Activated T-helper 1 cell treated with anti-CD3 and anti-CD28 coated beads, Interleukin-2, amount 50 U/mL, for 16 hours (primary cell): ENCODE measurements at places on chromosomes 12 and 14.

DNA sequence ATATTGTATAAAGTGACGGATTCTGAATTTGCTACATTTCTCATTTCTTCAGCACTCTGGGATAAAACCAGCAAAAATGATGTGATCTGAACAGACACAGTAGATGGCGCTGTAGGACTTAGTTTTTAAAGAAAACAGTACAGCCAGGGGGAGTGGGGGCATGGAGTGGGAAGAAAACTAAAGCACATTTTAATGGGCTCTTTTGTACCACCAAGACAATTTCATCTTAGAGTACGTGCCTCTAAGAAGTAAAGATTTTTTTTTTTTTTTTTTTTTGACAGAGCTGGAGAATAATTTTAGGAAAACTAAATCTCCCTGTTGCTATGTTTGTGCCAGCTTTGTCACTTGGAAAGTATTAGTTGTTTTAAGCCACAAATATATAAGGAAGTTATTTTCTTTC, 124.4 kb downstream of the RAD51B start:
- no peak for DNase-seq

- no peak for DNase-seq
These were observed 17.7 kb downstream of the SLC4A8 start for GRCh38 chr12:51442324-51442723.

DNA sequence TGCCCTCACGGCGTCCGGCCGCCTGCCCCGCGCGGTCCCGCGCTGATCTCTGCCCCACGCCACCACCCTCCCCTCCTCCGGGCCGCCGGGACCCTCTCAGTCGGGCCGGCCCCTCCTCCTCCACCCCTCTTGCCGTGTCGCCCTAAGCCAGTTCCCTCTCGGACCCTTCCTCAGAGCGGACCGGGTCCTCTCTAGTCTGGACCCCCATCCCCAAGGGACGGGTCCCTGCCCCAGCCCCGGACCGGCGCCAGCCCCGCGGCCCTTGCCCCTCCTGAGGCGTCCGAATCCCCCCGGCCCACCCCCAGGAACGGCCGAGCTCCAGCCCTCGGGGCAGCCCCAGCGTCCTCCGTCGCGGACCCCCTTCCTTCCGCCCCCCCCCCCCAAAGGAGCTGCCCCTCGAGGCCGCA, 485 bp downstream of the PPP4R4 start:
- DNase-seq: no peak

GRCh38 chr14:92502541-92503286, 10.9 kb upstream of the RIN3 start:
- DNase-seq: no peak

GRCh38 chr12:31517994-31518393, 72.9 kb downstream of the DENND5B start:
- no peak for DNase-seq

GRCh38 chr12:67747869-67748742, 99.6 kb downstream of the DYRK2 start:
- DNase-seq: no peak

DNA sequence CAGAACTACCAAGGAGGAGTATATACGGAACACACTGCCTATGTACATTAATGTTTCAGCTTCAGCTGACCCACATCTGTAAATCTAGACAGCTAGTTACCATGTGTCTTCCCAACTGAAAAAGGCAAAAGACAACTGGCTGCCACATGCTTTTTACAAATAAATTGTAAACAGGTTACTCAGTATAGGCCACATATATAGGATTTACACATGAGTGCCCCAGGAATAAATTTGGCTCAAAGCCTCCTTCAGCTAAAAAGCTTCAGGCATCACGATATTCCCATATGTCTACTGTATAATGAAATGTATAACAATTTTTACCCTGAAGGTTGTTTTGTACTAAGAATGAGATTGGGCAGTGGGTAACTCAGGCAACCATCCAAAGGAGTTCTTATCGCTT, 175.9 kb upstream of the BMP4 start:
- DNase-seq: no peak

GRCh38 chr12:14588571-14588970, 20.9 kb upstream of the PLBD1 start:
- DNase-seq: no peak

DNA sequence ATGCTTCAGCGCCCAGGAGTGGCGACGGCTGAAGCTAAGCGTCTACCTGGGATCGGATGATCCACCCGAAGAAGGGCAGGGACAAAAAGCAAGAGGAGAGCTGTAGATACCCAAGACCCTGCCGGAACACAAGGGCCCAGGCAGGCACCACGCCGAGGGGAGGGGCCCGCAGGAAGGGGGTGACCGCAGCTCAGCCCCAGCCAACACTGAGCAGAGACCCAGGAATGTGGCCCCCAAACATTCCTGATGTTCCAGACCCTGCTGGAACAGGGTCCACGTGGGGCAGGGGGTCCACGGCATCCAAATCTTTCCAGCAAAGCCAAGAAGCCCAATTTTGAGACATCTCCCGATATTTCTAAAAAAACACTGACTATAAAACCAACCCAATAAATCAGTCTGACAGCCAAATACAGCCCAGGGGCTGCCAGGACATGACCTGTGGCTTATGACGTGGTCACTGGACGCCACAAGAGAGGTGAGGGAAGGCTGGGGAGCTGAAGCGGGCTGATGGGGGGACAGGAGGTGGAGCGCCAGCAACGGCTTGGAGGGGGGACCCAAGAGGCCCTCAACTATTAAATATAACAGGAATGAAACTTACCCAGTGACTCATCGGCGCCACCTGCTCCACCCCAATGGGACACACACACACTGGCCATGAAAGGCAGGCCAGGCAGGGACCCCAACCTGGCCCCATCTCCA, 58.9 kb downstream of the NCOR2 start:
- no peak for DNase-seq

DNA sequence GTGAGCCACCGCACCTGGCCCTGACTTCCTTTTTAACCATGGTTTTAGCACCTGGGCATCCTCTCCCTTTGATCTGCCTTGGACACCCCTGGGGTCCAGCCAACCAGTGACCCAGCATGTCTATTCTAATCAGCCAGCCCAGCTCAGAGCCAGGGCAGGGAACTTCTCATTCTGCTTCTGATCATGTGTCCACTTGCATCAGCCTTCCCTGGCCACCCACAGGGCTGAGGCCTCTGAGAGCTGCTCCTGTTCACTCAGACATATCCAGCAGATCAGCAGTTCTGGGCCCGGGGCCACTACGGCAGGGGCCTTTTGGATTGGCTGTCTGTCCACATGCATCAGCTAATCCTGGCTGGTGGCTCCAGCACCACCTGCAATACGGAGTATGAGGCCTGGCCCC, 117.9 kb upstream of the MAP1LC3B2 start:
- DNase-seq: no peak

- DNase-seq: no peak
These were observed 10.5 kb downstream of the TMEM106C start for GRCh38 chr12:47973870-47974269.

DNA sequence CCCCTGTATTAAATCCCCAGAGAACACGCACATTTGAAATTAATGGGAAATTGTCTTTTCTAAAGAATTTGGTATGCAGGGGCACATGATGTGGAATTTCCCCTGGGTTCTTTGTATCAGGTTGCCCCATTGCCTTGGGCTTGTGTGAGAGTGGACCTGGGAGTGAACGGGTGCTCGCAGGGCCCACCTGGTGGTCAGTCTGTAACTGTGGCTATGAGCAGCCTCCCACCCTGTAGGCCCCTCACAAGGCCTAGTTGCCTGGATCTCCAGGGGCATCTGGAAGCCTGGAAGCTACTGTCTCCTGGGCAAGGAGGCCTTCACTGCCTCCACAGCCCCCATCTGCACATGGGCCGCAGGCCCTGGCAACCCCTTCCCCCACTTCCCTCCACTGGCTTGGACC, 96.7 kb downstream of the SLC25A47 start:
- DNase-seq: no peak

GRCh38 chr12:114721266-114721665, 37.3 kb upstream of the TBX3 start:
- no peak for DNase-seq

DNA sequence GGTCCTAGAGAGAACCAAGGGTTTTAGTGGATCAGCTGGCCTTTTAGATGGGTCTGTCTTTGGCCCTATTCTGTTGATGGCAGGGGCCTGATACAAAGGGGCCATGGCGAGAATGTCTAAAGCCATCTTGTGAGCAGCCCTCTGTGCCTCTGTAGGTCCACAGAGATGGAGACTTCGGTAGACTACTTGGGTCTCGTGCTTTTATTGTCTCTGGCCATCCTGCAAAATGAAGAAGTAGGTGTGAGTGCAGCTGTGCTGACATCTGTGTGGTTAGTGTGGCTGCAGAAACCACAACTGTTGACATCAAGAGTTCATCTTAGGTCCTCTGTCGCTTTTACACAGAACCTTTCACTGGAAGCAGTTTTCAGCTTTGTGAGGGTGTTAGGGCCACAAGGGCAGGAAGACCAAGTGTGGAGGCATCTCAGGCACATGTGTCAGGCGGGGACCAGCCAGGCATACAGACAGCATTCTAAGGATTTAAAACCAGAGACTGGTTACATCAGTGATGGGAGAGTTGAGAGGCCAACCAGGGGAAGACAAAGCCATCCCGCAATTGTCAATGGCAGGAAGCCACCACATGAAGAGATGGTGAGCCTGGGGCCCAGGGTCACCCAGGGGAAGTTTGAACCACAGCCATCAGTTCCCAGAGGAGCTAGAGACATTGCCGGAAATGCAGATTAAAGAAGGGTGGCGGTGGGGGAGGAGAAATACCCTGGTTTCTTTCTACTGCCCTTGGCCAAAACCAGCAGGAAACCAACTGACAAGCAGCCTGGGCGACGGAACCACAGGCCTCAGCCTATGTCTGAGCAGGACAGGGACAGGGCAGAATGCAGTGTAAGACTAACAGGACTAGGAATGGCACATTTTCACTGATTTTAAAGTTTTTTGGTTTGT, 13.0 kb upstream of the TPCN1 start:
- no peak for DNase-seq

DNA sequence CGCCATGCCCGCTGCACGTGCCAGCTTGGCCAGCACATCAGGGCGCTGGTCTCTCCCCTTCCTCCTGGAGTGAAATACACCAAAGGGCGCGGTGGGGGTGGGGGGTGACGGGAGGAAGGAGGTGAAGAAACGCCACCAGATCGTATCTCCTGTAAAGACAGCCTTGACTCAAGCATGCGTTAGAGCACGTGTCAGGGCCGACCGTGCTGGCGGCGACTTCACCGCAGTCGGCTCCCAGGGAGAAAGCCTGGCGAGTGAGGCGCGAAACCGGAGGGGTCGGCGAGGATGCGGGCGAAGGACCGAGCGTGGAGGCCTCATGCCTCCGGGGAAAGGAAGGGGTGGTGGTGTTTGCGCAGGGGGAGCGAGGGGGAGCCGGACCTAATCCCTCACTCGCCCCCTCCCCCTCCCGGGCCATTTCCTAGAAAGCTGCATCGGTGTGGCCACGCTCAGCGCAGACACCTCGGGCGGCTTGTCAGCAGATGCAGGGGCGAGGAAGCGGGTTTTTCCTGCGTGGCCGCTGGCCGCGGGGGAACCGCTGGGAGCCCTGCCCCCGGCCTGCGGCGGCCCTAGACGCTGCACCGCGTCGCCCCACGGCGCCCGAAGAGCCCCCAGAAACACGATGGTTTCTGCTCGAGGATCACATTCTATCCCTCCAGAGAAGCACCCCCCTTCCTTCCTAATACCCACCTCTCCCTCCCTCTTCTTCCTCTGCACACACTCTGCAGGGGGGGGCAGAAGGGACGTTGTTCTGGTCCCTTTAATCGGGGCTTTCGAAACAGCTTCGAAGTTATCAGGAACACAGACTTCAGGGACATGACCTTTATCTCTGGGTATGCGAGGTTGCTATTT, 914 bp upstream of the CCND2 start:
- DNase-seq: no peak

- no peak for DNase-seq
These were observed 480.9 kb upstream of the TMEM132C start for GRCh38 chr12:127785986-127786590.

DNA sequence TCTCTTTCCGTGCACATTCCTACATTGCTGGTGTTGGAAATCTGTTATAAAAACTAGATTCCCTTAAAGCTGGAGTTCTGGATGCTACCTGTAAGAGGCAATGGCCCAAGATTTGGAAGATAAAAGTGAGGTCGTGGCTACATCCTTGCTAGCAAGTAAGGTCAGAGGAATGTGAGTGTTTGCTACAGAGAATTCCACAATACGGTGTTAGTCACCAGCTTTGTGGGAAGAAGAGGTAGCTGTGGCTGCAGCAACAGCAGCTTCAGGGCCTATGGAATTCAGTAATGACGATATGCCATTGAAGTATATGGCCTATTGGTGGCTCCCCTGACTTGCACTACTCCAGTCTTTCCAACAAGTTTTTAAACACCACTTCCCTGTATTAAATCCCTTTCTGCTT, 227.7 kb upstream of the TMEM260 start:
- no peak for DNase-seq

GRCh38 chr12:54191126-54191525, 2.3 kb upstream of the SMUG1 start:
- no peak for DNase-seq

- no peak for DNase-seq
These were observed 6.2 kb downstream of the EIF2S3B start for GRCh38 chr12:10511756-10512355.

DNA sequence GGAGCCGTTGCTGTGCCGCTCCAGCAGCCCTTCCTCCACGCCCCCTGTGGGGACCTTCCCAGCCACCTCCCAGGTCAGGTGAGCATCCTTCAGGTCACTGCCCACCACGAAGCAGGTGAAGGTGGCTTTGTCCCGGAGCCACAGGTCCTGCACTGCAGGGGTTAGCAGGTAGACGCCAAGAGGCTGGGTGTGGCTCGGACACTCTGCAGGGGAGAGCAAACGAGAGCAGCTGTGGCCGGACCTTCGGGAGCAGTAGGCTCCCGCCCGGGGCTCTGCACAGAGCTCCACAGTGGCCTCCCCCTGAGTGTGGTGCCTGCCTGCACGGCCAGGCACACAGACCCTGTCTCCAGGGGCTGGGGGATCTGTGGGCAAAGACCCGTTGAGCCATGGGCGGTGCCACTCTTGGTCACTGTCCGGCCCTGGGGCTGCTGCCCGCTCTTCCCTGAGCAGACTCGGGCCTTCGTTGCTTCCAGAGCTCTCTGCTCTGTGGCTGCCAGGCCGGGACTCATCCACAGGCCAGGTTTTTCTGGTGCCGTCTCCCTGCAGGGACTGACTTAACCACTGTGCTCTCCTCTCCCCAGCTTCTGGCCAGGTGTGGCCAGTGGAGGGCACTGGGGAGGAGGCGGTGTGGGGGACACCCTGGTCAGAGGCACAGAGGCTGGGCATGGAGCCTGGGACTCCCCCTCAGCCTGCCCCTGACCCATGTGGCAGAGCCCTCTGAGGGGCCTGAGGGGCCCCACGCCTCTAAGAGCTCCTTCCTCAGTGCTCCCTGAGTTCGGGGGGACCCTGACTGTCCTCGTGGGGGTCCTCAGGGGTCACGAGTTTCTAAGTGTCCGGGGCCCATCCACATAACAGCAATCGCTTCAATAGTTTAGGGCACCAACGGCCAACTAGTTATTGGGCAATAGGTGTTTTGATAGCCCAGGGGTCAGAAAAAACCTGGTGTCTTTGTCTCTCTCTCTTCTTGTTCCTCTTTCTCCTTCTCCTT, 314.9 kb downstream of the TMEM121 start:
- no peak for DNase-seq

GRCh38 chr14:99554757-99555531, 49.1 kb downstream of the CCDC85C start:
- DNase-seq: no peak
